ENCODE measurements at places on chromosomes 3 and 15.

DNA sequence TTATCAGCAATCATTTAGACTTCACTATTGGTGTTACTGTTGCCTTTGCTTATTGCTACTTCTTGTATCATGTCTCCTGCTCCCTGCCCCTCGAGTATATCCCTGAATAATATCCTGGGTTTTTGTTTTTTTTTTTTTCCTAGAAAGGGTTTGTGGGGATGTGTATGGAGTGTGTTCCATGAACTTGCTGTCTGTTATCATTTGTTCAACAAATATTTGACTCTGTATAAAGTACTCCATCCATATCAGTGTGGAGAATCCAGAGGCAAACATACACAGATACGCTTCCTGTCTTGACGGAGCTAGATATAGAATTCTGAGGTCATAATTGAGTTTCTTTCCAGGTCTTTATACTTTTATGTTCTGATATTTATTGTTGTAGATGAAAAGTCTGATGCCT lies 31.8 kb upstream of the GOLGA6L9 start:
- DNase-seq = no peak

DNA sequence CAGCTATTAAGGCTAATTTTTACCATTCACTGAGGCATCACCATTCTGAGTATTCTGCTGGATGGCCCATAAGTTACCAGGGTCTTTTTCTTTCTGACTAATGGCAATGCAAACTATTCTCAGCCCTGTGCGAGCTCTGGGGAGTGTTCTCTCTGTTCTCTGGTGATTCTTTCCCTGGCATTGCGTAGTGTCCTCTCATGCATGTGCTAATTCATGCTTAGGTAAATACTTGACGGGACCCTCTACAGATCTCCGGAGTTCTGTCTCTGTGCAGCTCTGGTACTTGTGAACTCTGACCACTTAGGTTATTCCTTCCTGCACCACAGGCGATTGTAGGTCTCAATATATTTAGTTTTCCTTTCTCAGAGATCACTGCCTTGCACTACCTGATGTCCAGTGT lies 34.8 kb downstream of the UBE2E1 start:
- no peak for DNase-seq

DNA sequence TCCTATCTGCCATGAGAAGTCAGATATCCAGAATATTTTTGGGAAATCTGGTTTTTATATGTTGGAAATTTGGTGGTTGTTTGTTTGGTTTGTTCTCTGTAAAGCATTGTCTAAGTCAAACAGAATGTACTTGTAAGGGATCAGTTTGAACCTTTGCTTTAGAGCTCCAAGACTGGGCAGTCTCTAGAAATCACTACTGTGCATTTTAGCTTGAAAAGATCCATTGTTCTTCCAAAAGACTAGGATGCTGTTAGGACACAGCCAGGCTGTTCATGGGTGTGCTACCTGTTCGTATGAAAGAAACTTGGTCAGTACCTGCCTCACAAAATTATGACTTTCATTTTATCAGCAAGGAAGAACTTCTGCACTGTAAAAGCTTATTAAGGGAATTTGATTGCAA lies 182.6 kb downstream of the WDR72 start:
- no peak for DNase-seq

GRCh38 chr15:49471733-49472132 lies 48.7 kb downstream of the FGF7 start:
- DNase-seq = no peak

DNA sequence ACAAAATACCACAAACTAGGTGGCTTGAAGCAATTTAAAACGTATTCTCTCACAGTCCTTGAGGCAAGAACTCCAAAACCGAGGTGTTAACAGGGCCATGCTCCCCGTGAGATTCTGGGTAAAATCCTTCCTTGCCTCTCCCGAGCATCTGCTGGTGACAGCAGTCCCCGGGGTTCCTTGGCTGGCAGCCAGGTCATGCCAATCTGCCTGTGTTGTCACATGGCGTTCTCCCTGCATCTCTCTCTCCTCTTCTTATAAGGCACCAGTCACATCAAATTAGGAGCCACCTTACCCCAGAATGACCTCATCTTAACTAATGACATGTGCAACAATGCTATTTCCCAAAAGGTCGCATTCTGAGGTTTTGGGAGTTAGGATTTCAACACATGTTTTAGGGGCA lies 26.3 kb upstream of the LRRN1 start:
- no peak for DNase-seq

DNA sequence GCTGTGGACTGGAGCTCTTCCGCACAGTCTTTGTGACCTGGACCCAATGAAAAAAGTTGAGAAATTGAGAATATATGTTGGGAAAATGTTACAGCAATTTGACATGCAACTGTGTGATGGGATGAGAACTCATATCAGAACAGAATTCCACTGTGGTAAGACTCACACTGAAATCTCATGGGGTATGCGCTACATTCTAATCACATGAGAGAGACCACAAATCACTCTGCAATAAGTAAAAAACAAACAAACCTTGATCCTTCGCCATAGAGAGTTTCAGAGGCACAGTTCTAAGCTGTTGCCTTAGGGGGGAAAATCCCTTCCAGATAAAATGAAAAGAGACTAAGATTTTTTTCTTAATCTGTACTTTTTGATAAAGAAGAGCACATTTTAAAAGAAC lies 37.3 kb downstream of the LMCD1 start:
- peak; percentile 84 for DNase-seq

DNA sequence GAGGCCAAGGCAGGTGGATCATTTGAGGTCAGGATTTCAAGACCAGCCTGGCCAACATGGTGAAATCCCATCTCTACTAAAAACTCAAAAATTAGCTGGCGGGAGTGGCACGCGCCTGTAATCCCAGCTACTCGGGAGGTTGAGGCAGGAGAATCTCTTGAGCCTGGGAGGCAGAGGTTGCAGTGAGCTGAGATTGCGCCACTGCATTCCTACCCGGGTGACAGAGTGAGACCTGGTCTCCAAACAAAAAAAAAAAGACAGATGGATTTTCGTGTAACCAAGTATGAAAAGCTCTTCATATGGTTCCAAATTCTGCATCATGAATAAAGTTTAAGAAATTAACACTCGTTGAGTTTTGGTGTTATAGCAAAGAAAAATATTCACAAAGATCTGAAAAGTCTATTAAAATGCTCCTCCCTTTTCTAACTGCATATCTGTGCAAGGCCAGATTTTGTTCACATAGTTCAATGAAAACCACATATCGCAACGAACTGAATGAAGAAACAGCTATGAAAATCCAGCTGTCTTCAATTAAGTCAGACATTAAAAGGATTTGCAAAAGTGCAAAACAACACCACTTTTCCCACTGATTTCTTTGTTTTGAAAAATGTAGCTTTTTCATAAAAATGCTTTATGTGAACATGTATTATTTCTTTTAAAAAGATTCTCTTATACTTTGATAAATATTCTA lies 23.8 kb upstream of the FBLN2 start:
- peak; percentile 81 for DNase-seq

DNA sequence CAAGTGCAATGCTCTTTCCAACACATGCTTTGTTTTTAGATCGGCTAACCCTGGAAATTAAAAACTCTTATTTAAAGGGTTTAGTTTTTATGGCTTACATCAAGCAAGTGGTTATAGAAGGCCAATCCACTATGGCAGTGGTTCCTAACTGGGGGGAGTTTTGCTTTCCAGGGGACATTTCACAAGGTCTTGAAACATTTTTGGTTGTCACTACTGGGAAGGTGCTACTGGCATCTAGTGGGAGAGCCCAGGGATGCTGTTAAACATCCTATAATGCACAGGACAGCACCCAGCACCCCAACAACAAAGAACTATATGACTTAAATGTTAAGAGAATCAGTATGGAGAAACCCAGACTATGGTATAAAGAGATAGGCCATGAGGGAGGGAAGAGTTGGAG lies 439.0 kb downstream of the NTRK3 start:
- DNase-seq = peak; percentile 16

GRCh38 chr15:39304201-39304841 lies 276.6 kb upstream of the THBS1 start:
- DNase-seq = peak; percentile 98

All from fibroblast of upper back skin (primary cell).